Activated T-helper 9 cell treated with anti-CD3 and anti-CD28 coated beads, Interleukin-2, amount 50 U/mL, for 16 hours (primary cell): ENCODE measurements at places on chromosomes 16 and 17.

- DNase-seq: no peak
Measured at GRCh38 chr17:31391496-31391949, at the start of gene RAB11FIP4. Gene RAB11FIP4 (plus strand): TSS chr17:31391675. CDS start chr17:31391853, 178 bp downstream.

DNA sequence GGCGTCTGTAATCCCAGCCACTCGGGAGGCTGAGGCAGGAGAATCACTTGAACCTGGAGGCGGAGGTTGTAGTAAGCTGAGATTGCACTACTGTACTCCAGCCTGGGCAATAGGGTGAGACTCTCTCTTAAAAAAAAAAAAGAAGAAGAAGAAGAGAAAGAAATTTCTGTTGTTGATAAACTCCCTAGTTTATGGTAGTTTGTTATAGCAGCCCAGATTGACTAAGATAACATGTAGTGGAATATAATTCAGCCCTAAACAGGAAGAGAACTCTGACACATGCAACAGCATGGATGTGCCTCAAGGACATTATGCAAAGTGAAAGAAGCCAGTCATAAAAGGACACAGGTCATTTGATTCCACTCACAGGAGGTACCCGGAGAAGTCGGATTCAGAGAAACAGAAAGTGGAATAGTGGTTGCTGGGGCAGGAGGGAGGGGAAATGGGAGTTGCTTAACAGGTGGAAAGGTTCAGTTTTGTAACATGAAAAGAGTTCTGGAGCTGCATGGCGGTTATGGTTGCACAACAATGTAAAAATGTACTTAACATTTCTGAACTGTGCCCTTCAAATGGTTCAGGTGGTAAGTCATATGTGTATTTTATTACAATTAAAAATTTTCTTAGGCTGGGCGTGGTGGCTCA, 26.0 kb upstream of the PRM1 start:
- no peak for DNase-seq

DNA sequence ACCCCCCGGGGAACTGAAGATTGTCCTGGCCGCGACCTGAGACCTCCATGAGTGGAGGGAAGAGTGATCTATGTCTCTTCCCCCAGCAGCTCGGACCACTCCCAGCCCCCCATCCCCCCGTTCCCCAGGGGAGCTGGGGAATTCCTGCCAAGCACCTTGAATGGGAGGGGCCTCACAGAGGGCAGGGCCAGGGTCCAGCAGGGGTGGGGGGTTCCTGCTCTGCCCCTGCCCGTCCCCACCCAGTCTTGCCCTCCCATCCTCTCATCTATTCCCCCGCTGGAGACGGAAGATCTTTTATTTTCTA, 9.4 kb downstream of the TUFM start:
- no peak for DNase-seq

DNA sequence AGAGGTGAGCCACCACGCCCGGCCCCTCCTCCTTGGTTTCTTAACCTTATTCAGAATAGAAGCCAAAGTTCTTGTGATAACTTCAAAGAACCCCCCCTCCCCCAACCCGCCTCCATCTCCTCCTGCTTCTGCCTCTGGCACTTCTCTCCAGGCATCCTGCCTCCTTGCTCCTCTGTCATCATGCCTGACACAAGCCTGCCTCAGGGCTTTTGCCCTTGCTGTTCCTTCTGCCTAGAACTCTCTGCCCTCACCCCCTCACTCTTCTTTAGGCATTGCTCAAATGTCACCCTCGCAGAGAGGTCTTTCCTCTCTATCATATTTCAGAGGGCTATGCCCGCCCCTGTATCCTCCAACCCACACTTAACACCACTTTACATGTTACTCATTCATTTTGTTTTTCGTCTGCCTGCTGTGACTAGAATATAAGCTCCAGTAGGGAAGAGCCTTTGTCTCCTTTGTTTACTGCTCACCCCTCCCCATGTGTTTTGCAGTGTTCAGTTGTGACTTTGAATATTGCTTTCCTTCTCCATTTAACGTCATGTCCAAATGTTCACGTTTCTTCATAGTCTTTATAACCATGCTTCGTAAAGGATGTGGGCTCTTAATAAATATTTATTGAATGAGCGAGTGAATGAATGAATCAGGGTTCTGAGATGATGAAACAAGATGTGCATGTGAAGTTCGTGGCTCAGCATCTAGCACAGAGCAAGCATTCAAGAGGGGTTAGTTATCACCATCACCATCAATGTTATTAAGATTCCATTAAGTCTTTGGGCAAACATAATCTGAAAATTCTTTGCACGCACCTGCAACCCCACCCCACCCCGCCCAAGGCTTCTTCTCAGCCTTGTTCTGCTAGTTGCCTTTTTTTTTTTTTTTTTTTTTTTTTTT, 186.2 kb upstream of the WSCD1 start:
- DNase-seq: no peak

DNA sequence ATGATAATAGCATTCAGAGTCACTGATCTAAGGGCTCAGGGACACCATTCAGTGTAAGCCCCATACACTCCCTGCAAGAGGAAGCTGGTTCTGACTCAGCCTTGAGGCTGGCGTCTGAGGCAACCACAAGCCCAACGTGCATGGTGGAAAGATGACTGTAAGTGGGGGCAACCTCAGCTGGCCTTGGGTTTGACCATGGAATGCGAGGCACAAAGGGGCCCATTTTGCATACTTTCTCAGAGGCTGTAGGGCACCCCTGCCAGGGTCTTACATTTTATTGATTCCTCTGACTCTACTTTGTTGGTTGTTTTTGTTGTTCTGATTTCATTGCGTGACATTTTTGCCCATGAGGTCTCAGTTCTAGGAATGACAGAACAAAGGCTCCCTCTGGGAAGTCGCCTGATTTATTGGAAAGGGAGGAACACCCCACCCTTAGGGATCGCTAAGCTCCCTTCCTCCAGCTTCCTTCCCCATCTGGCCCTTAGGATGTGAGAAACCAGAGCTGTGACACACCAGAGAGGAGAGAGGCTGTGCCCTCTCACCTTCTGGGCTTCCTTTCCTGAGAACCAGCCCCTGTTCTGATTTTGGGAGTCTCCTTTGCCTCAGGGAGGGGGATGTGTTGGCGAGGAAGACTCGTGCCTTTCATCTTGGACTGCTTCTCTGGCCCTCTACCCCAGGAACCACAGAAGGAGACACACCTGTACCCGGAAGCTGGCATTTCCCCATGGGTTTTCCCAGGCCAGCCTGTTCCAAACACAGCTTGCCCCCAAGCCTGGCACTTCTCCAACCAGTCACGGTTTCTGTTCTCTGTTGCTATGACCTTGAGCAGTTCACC, 5.6 kb upstream of the CIITA start:
- peak; percentile 13 for DNase-seq

GRCh38 chr17:73394512-73395450, 83.0 kb upstream of the CDC42EP4 start:
- DNase-seq: no peak

DNA sequence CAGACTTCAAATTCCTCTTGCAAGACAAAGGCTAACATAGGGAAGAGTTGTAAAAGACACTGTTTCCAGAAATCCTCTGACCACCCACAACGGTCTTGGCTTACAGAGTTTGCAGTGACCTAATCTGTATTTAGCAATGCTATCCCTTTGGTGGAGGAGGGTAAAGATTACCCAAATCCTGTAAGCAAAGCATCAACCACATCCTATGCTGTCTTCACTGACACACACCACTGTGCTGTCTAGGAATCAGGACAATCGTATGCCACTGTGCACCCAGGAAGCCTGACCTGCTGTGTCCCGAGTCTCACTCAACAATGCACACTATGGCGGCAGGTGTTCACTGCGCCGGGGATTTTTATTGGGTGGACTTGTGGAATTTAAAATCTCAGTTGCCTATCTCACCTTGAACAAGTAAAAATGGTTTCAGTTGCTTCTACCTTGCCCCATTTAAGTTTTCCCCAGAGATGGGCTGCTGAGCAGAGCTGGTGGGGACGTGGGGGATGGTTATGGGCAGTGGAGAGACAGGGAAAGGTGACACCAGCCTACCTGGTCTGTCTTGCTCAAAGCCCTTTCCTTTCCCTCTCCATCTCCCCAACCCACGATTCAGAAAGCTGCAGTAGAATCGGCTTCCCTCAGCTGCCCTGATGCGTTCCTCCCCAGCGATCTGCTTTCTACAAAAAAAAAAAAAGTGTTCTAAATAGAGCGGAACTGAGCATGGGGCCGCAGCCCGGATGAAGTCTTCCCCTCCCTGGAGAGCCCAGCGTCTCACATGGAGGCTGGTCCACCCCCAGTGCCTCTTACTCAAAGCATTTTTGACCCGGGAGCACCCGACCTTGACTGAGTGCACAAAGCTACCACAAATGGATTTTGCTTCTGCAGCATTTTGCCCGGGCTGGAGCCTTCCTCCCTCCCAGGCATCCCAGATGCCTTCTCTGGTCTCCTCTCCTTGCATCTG, 271.5 kb downstream of the SOX9 start:
- no peak for DNase-seq

DNA sequence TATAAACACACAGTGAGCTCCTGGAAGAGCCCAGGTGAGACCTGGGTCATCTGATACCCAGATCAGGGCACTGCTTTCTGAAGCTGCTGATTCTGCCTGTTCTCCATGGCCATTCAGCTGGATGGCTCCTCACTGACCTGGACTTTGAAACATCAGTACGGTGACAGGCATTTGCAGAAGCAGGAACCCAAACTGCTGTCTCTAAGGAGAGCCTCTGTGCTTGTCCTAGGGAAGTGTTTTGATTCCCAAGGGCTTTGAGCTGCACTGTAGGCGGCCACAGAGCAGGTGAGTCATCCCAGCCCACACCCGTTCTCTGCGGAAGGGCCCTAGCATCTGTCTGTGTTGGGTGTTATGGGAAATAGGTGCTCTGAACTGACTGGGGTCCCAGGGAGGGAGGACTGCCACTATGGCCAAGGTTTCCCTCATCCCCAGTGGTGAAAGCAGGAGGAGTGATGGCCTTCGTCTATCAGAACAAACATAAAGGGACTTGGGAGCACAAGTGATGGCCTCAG, 60.7 kb upstream of the ADCY9 start:
- DNase-seq: no peak

GRCh38 chr16:31260136-31260931, 559 bp downstream of the ITGAM start:
- DNase-seq: no peak

- no peak for DNase-seq
Measured at GRCh38 chr17:70076189-70076588, 1.2 kb downstream of the KCNJ16 start.

GRCh38 chr17:74199306-74200092, 4.0 kb upstream of the RPL38 start:
- DNase-seq: peak; percentile 55

- DNase-seq: no peak
Measured at GRCh38 chr16:81526199-81526598, 81.6 kb downstream of the CMIP start.

GRCh38 chr17:21275047-21275578, 9.4 kb upstream of the MAP2K3 start:
- no peak for DNase-seq

DNA sequence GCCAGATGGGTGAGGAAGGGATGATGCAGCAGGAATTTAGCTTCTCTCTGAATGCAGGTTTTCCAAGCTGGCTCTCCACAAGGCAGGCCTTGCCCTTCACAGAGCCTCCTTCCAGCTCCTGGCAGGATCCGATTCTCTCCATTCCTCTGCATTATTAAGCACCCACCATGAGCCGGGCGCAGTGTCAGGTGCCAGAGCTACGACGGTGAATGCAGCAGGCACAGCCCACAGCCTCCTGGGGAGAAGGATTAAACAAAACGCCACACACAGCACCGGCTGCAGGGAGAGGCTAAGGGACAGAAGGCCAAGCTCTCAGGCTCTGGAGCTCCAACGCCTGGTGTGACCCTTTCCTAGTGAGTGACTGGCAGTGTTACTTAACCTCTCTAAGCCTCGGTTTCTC, 7.1 kb upstream of the MT2A start:
- no peak for DNase-seq

DNA sequence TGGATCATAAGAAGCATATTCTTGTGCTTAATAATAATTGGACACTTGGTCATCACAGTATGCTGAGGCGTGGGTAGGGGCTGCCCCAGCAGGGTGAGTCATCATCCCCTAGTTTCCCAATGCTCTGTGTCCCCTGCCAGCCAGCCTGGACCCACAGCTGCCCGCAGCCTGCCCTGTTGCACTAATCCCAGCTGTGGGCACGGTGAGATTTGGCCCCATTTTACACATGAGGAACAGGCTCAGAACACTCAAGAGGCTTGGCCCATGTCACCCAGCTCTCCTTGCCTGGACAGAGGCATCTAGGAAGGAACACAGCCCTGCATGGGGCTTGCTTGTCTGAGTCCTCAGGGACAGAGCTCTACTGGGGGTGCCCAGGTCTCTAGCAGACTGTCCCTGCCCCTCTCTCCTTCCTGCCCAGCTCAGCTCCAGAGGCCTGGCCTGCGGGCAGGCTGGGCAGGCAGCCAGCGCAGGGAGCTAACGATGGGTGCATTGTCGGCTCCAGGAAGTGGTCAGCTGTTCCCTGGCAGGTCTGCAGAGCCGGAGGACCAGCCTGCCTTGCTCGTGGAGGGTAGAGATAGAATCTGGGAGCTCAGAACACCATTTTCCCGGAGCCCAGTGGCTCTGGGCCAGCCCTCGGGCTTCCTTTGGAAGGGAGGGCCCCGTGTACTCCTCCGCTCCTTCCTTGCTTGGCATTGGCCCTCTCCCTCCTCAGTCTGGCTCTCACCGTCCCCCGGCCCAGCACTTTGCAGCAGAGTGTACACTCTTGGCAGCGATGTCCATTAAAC, 189.4 kb downstream of the RAB11FIP4 start:
- DNase-seq: no peak

DNA sequence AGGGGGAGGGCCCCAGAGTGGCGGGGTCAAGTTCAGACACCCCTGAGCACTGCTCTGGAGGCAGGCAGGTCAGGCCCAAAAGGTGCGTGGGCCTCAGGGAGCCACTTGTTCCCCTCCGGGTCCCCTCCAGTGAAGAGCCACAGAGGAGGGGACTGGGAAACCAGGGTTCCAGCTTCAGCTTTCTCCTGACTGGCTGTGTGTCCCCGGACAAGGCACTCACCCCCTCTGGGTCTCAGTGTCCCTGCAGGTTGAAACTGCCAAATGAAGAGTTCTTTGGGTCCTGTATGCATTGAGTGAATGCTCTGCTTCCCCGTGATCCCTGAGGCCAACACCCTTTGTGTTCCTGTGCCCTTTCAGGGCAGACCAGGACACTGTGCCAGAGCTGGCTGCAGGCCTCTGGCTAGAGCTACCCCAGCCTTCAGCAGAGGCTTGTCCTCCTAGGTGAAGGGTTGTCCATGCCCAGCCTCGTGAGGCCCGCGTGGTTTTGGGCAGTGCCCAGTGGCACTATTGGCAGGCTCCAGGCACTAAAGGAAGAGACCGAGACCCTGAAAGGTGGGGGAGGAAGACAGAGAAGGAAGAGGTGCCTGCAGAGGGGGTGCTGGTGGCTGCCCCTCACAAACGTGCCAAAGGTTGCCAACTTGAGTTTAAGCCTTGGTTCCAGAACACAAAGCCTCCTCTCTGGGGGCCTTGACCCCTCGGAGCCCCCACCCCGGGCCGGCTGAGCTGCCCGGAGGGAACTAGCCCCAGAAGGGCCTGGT, 13.3 kb upstream of the WNT3 start:
- DNase-seq: no peak
